ENCODE measurements at places on chromosomes 1 and 21.

GRCh38 chr1:14136152-14136763 is 436.3 kb downstream of the PRDM2 start:
- DNase-seq, result no peak

- no peak for DNase-seq
Observed at GRCh38 chr1:101290119-101290921, 53.5 kb downstream of the S1PR1 start.

GRCh38 chr1:12229835-12230548 is at the start of gene VPS13D:
Gene VPS13D, plus strand, starts transcription at chr1:12230030. Its CDS starts 4,237 bp downstream, at chr1:12234267.
- no peak for DNase-seq

GRCh38 chr1:233427907-233428306 is 100.4 kb downstream of the MAP3K21 start:
- no peak for DNase-seq

- DNase-seq, result no peak
Observed at GRCh38 chr1:239363930-239364329, 22.4 kb upstream of the CHRM3 start.

DNA sequence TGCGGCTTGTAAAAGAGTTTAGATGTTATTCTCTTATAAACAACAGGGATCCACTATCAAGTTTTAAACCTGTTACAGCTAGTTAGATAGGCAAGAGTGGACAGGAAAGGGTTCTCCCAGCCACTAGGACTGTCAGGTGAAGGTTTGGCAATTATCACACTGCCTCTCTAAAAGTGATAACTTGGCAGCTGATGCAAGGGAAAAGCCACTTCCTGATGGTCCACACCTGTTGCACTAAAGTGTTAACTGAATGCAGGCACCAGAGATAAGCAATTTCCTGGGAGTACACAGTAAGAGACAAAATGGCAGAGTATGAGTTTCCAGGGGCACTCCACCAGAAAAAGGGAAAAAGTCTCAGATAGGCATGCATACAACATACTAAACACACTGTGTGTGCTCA is 99.4 kb downstream of the VAV3 start:
- no peak for DNase-seq

GRCh38 chr21:15978215-15978738 is 248.5 kb downstream of the USP25 start:
- no peak for DNase-seq

- no peak for DNase-seq
Observed at GRCh38 chr1:59136541-59137275, 160.2 kb upstream of the FGGY start.

DNA sequence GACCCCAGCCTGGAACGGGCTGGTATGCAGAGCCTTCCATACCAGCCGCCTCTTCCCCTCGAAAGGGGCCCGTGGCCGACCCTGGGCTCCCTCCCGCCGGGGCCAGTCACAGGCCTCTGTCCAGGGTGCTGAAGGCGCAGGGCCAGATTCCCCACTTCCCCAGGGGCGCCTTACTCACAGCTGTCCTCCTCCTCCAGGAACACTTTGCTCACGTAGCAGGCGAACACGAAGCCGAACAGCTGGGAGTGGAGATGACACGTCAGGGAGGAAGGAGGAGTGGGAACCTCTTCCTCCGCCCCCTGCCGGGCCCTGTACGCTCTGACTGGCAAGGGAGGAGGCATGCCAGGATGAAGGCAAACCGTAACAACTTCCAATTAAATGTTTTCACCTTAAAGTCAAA is 57.3 kb downstream of the NKAIN1 start:
- no peak for DNase-seq

GRCh38 chr1:179127163-179127895 is 45.5 kb downstream of the TOR3A start:
- no peak for DNase-seq

DNA sequence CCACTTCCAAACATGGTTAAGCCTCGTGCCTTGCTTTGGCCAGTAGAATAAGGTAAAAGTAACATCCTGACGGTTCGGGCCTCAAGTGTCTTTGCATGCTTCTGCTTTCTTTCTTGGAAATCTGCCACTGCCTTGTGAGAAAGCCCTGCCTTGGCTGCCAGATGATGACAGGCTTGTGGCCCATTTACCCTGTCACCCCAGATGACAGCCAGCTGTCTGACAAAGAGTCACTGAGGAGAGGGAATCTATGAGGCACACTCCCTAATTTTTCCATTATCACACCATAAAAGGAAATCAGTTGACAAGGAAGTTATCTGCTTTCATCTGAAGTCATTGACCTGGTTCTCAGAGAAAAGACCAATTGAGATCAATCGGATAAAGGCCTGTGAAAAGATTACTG is 199.8 kb downstream of the USH2A start:
- no peak for DNase-seq

GRCh38 chr1:6495540-6496364 is 4.3 kb upstream of the PLEKHG5 start:
- no peak for DNase-seq

DNA sequence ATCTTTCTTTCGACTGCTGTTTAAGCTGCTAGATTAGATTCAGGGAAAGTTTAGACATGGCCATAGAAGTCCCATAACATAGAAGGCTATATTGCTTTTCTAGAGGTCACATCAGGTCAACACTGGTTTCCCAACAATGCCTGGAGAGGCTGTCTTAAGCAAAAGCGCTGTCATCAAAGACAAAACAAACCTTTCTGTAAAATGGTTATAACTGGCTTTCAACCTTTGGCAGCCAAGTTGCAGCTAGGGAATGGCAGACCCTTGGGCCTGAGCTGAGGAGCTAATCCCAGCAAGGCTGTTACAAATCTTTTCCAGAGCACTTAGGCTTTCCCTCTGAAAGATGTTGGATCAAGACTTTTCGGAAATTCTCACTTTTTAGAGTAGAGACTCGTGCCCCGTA is 11.2 kb upstream of the ABCA4 start:
- DNase-seq, result no peak

DNA sequence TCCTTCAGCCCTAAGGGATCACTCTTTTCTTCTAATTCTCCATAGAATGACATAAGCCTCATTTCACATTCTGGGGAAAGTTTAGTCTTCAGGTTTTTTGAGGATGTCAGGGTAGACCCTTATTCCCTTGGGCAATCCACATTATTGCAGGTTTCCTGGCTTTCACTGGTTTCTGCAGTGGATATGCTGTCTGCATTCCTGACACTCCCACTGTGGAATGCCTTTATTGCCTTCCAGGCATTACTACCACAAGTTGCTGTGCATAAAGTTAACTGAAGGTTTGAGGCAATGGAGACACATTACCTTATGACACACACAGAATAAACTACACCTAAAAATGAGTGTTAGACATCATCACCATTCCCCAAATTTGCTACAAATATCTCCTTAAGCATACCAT is 12.7 kb downstream of the FASLG start:
- DNase-seq, result no peak

DNA sequence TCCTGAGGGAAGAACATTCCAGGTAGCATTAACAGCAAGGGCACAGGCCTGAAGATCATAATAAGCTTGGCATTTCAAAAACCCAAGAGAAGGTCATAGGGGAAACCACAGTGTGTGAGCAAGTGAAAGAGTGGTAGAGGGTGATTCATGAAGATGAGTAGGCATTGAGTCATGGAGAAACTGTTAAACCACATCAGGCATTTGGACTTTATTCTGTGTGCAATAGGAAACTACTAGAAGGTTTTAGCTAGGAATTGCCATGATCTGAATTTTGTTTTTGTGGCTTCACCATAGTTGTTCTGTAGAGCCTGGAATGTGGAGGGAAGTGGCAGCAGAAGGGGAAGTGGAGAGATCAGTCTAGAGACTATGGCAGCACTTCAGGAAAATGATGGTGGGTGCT is 359.0 kb upstream of the PTBP2 start:
- DNase-seq, result no peak

DNA sequence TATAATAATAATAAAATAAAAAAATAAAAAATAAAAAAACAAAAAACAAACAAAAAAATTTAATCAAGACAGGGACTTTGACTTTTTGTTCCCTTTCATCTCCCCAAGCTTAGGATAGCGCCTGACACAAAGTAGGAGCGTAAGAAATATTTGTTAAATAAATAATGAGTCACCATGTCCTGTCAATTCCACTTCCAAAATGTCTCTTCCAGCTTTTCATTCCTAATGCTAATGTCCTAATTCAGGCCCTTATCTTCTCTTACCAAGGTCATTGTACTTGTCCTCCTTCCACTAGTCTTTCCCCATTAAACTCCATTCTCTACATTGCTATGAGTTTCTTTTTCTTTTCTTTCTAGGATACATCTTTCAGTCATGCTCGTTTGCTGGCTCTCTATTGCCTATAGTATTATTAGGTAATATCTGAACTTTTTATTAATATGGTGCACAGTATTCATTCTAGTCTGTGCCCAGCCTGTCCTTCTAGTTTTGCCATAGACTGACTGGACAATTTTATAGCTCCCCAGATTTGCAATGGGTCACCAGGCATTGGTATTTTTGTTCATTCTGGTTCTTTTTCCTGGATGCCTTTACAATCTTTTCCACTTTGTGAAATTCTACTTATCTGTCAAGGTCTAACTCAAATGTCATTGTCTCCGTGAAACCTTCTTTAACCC is 11.4 kb downstream of the NEXN start:
- no peak for DNase-seq

GRCh38 chr1:82819234-82819633 is 1018.5 kb downstream of the ADGRL2 start:
- no peak for DNase-seq

- no peak for DNase-seq
Observed at GRCh38 chr1:203086992-203087763, 1.4 kb upstream of the MYOG start.

GRCh38 chr21:45975020-45975666 is 6.4 kb upstream of the COL6A1 start:
- no peak for DNase-seq

- no peak for DNase-seq
Observed at GRCh38 chr1:223016381-223016780, 126.7 kb downstream of the TLR5 start.

GRCh38 chr1:175394739-175395138 is 202.2 kb upstream of the KIAA0040 start:
- DNase-seq, result no peak

DNA sequence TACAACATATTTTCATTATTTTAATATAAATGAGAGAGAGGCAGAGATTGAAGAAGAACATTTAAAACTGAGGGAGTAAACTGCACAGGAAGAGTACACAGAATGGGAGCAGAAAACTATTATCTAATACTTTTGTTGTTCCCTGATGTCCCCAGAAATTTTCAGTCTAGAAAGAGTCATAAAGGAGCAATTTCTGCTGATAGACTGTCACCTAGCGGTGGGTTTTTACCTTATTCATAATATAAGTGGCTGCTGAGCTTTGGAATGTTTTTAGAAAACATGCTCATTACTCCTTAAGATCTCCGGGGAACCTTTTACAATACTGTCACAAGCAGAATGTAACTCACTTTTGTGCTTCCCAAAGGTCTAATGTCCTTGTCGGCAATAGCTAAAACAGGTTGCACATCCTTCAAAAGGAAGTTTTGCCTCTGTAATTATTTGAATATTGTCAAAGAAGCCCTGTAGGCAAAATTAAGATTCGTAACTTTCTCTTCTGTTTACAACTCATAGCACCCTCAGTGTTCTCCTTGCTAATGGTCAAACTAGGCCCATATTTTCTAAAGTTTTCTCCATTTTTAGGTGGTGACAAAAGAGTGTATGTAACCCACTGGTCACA is 4.9 kb upstream of the NPL start:
- peak; percentile 35 for DNase-seq

GRCh38 chr1:166117776-166118175 is 49.0 kb downstream of the FAM78B start:
- DNase-seq, result no peak

GRCh38 chr1:78143673-78144072 is 97.9 kb downstream of the GIPC2 start:
- no peak for DNase-seq

- DNase-seq, result no peak
Observed at GRCh38 chr1:22369294-22370189, 82.1 kb upstream of the ZBTB40 start.

GRCh38 chr1:230992100-230992774 is 13.3 kb downstream of the ARV1 start:
- DNase-seq, result no peak

DNA sequence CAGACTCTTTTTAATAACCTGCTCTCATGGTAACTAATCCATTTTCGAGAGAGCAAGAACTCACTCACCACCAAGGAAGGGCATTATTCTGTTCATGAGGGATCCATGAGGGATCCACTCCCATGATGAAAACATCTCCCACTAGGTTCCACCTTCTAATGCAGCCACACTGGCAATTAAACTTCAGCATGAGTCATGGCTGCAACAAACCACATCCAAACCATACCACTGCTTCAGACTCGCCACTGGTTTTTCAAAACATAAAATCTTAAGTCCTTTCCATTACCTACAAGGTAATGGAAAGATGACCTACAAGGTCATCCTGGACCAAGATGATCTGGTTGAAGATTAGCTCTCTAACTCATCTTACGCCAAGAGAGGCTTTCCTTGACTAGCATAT is 405.1 kb downstream of the VAV3 start:
- no peak for DNase-seq

DNA sequence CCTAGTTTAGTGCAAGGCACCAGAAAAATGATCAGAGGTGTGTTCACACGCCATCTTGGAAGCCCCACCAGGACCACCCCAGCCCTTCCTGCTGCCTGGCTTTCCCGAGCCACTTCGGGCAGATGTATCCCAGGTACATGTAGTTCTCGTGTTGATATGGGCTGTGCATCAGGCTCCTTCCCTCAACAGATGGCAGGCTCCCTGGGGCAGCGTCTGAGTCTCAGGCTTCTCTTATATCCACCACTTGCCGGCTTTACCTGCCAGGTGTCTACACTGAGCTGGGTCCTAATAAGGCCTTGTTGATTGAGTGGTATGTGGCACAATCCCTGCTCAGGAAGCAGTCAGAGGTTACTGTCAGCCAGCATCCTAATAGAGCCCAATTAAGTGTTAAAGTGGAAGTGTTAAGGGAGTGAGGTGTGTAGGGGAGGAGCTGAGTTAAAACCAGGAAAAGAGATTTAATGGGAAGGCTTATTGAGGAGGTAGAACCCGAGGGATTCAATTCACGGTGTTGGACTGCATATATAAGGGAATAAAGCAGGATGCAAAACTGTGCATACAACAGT is 8.5 kb downstream of the GPA33 start:
- DNase-seq, result no peak

DNA sequence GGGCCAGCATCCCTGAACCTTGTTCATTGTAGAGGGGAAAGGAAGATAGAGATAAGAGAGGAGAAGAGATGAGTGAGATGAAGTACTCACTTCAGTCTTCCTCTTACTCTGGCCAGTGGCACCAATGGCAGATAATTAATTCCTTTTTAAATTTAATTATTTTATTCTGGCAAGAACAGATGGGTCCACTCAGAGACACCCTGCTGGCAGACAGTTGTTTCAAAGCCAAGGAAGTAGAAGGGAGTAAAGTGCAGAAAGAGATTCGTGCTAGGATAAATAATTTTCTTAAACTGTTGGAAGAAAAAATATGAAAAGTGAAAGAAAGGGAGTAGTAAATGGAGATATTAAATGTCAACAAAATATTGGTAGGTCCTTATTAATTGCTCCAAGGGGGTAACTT is 7.7 kb upstream of the GJA5 start:
- DNase-seq, result no peak

GRCh38 chr1:182329471-182329870 is 62.1 kb downstream of the GLUL start:
- no peak for DNase-seq
